HTR-8/SVneo (cell line): ENCODE measurements at places on chromosomes 16 and 17.

DNA sequence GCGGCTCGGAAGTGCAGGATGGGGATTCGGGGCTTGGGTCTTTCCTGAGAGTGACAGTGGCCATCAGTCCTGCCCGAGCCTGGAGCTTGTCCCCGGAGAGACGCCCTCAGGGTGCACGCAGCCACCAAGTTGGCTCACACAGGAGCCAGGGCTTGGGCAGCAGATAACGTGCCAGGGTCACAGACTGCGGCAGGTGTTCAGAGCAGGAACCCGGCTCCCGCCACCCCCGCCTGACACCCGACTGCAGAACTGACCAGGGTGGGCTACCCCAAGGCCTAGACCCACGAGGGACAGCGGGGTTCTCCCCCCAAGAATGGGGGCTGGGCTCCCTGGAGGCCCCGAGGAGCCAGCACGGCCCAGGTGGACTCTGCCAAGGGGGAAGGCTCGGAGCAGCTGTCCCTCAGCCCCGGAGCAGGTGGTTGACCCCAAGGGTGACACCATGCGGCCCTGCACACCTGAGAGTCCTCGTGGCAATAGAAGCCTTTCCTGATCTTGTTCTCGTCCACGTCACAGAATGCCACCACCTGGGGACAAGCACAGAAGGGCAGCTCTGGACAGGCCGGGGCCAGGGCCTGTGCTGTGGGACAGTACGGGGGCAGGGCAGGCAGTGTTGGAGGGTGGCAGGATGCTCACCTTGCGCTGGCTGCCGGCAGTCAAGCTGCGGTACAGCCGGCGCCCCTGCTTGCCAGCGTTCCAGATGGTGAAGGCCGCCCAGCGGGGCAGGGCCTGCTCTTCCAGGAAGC lies 117.1 kb upstream of the ZNF750 start:
- DNase-seq: no peak

GRCh38 chr16:19718624-19718965 lies 524 bp downstream of the IQCK start:
- no peak for DNase-seq

- DNase-seq: no peak
Measured at GRCh38 chr17:2372681-2373080, 28.2 kb downstream of the MNT start.

- DNase-seq: no peak
Measured at GRCh38 chr17:46195939-46196716, 2.9 kb upstream of the KANSL1 start.

DNA sequence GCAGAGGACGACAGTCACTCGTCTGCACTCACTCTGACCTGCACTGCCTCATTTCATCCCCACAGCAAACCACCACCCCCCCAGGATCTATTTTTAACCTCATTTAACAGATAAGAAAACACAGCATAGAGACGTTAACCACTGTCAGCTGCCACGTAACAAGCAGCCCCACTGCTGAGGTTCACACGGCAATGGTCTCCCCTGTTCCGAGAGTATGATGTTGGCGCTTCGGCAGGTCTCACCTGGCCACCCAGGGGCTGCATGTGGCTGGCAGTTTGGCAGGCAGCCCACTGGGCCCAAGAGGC lies 16.1 kb downstream of the ZNF469 start:
- no peak for DNase-seq

GRCh38 chr16:1762196-1762878 lies 9.0 kb downstream of the NME3 start:
- no peak for DNase-seq

GRCh38 chr16:6382924-6383459 lies 949.7 kb upstream of the RBFOX1 start:
- no peak for DNase-seq

DNA sequence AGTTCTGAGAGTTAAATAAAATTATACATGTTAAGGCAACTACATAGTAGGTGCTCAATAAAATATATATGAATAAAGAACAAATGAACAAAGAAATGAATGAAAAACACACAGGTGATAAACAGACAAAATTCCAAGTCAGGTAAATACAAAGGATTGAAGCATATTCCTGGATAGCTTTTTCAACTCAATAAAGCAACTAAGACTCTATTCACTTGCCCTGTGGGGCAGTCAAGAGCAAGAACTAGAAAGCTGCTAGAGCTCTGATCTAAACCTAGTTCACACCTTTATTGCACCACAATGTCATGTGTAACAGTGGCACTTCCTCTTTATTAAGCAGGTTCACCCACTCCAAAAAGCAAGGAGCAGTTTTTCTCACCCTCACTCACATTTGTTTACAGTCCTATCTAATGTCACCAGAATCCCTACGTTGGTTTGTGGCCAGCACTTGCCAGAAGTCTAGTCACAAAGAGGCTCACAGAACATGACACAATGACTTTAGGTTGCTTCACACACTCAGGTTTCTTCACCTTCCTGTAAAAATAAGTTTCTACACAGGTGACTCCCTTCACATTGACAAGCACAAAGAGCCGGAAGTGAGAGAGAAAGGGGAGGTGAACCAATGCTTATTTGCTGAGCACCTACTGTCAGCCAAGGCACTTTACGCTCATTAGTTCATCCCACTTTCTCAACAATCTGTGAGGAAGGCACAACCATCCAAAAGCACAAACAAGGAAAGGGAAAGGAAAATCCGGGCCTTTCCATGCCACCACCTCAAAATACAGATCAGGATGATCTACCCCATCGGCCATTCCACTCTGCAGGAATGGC lies 70.8 kb downstream of the XPO6 start:
- no peak for DNase-seq

DNA sequence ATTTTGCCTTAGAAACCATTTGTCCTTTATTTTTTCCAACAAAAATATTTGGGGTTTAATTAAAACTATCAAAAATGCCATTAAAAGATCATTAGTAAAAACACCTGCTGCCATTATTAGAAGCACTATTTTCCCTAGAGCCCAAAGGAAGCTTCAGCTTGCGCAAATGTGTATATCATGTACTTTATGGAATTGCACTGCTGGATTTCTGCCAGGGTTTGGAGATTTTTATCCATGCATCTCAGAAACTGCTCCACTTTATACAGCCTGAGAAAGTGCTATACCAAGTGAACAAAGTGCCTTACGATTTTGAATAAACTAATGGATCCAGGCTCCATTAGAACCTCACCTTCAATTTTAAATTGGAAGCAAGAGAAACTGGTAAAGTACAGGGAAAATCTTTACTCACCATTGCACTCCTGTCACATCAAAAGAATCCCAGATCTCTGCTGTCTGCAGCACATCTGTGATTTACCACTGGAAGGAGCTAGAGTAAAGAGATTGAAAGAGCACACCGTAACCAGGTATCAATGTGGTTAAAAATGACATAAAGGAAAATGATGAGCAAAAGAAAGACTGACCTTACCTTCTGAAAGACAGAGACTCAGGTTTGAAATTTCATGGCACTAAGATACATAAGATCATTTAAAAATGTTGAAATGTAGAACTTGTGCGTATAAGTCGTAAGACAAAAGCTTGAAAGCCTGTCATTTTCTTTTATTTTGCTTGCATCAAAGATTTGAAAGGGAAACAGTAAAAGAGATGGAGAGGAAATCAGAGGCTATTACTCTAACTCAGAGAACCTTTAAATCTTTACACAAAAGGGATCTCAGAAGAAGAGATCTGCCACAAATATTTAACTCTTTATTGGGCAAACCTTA lies 678.1 kb upstream of the GOT2 start:
- DNase-seq: no peak

GRCh38 chr17:58525239-58525638 lies 10.8 kb upstream of the MTMR4 start:
- peak; percentile 81 for DNase-seq

GRCh38 chr17:67500677-67501300 lies 123.7 kb downstream of the PITPNC1 start:
- no peak for DNase-seq

- no peak for DNase-seq
Measured at GRCh38 chr17:78196716-78197115, 9.6 kb downstream of the AFMID start.

DNA sequence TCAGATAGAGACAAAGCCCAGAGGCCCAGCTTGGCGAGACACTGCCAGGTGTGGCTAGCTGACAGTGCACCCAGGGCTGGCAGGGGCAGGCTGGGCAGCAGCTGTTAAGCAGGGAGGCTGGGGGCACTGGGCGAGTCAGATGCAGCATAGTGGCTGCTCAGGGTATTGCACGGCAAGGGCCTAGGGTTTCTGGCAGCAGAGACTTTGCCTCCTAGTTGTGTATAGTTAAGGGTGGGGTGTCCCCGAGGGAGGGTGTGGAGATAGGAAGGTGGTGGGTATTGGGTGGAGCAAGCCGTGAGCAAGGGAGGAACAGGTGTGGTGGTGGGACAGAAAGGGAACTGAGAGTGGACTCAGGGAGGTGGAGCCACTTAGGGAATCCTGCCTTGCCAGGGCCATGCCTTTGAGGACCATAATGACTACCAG lies 66.0 kb downstream of the SMPD3 start:
- DNase-seq: no peak

- no peak for DNase-seq
Measured at GRCh38 chr16:57252148-57252721, 7.2 kb downstream of the ARL2BP start.

GRCh38 chr17:42841975-42842685 lies 2.2 kb upstream of the AOC2 start:
- DNase-seq: no peak

GRCh38 chr17:82685291-82685690 lies 13.2 kb downstream of the RAB40B start:
- no peak for DNase-seq

- DNase-seq: no peak
Measured at GRCh38 chr16:49161191-49161590, 120.4 kb downstream of the CBLN1 start.

DNA sequence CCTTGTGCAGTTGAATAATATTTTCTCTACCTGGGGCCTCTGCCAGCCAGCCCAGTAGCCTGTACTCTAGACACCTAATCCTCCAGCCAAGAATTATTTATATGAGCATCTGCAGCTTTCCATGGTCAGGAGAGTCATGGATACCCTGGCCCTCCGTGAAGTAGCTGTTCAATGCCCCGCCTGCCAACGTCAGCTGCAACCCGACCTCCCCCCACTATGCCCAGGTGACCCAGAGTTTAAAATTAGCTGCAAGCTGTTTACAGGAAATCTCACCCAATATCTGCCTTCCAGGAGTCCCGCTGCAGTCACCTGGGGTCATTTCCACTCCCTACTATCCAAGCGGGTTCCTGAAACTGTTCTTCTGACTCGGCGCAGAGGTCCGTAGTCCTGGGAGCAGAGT lies 12.3 kb downstream of the SDR42E2 start:
- no peak for DNase-seq

- no peak for DNase-seq
Measured at GRCh38 chr16:66691234-66691633, 5.3 kb downstream of the CMTM4 start.

- no peak for DNase-seq
Measured at GRCh38 chr16:77570574-77570973, 135.7 kb upstream of the ADAMTS18 start.

GRCh38 chr17:58262149-58262548 lies 18.6 kb downstream of the MPO start:
- no peak for DNase-seq

DNA sequence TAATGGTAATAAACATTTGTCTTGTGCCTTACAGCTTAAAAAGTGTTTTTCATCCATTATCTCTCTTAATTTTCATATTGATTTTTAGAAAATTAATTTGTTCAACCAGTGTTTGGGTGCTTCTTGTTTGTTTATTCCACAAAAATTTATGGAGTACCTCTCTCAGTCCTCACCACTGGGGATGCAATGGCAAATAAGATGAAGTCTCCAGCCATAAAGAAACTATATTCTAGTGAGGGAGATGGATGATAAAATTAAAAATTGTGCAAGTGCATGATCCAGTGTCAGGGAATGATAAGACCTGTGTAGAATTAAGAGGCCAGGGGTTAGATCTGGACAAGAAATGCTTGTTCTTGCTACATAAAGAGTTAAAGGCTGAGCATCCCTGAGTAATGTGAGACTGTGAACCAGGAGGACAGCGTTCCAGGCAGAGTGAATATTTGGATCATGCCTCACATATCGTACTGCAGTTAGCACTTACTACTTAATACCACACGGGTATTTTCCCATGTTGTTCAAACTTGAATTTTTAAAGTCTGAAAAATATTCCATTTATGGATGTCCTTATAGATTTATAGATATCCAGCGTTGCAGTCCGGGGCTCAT lies 535.7 kb upstream of the HSBP1 start:
- no peak for DNase-seq

DNA sequence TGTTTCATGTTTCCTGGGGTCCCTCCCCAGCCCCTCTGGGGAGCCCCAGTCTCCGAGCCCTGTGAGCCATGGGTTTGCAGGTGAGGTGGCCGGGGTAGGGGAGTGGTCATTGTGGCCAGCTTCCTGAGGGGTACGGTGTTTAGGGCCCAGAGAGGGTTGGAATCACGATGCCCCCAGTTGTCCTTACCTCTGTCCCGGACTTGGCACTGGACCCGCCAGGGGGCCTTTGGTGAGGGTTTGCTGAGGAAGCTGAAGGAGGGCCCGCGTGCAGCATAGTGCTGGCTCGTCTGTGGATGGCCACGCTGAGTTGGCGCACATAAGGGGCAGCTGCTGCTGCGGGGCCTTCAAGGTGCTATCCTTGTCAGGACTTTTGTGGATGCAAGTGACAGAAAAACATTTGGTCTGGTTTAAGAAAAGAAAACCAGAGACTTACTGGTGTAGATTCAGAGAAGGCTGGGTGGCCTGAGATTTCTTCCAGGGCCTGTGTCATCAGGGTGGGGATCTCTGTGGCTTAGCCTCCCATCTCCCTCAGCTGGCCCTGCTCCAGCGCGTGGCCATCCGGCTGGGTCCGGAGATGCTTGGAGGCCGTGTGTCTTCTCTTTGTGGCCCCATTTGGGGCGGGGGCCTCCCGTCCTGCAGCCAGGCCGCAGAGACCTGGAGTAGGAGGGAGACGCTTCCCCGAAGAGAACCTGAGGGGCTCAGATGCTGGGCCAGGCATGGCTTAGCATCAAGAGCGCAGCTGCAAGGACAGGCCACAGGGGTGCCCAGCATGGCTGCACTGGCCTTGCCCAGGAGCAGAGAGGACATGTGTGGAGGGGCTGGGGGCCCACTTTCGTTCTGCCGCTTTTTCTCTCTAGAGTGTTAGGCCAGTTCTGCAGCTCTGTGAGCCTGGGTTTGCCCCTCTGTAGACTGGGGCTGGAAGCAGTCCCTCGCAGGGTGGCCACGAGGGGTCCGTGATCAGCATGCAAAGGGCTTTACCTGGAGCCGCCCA lies 33.7 kb upstream of the NUDT16L1 start:
- DNase-seq: no peak

DNA sequence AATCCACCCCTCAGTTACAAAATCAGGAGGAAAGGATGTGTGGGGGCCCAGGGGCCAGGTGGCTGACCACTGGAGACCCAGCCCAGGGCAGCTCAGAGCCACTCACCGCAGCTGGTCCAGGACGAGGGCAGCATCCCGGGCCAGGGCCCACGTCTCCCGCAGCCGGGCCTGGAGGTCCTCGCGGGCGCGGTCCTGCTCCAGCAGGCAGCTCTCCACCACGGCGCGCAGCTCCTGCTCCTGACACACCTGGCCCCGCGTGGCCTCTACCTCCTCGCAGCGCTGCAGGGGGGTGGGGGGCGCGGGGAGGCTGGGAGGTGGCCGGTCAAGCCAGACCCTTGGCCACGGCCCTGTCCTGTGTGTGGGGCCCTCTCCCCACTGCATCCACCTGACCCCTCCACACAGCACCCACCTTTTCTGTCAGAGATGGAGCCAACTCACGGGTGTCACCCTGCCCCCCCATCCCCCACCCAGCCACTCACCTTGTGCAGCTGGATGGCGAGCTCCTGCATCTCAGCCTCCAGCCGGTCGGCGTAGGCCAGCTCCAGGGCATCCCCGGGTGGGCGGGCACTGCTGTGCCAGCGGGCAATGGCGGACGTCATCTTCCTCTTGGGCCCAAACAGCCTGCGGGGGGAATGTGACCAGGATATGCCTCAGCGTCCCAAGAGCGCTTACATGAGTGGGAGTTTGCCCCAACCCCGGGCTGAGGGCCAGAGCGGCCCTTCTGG lies 5.1 kb downstream of the NUDT16L1 start:
- DNase-seq: no peak
